ENCODE measurements at places on chromosomes 13 and 19. TPM values are rescaled to one million over a fixed set of nuclear protein-coding genes. Genes with fewer than 3 reads are reported as not detected.
A peak's percentile ranks its signal among the peaks of the same experiment; 100 is the strongest.

DNA sequence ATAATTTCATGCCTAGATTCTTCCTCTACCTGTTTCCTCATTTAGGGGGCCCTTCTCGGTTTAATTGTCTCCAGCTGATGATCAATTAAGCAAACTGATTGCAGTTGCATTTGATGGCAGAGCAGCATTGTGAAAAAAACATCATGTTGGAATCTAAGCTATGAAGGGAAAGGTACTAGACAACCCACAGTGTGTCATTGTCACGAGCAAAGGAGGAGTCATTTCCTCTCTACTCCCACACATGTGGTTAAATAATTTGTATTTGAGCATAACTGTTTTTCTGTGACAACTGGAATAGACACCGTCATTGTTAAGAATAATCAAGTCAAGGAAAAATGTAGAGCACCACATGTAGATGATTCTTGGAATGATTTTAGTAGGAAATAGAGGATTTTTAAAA lies 240.3 kb downstream of the DCT start:
- no peaks in the 10 kb centered on the region for H3K27me3 ChIP-seq
- peaks cover 42% of the 10 kb centered on the region for H3K4me1 ChIP-seq
- H3K27ac ChIP-seq: no peak overlapping the region
- no peaks in the 10 kb centered on the region for H3K36me3 ChIP-seq

The HRC gene
- not detected for total RNA-seq

The LGALS7 gene
- not detected for total RNA-seq

DNA sequence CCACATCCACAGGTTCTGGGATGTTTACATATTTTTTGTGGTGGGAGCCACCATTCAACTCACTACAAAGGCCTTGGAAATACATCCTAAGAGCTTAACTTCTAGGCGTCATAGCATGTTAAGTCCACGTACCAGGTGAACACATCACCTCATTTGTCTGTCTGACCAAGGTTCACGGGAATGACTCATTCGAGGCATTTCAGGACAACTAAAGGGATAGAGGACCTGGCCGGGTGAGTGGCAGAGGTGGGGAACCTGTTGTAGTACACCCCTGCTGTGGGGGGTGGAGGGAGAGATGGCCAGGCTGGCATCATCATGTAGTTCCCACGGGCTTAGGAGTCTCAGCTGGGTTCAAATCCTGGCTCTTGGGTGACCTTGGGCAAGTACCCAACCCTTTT lies 51.5 kb downstream of the BICRA start:
- DNase-seq: no peak
- H3K4me1 ChIP-seq: peaks cover 10% of the 10 kb centered on the region
- no peak overlapping the region for H3K27ac ChIP-seq
- no peak overlapping the region for H3K4me3 ChIP-seq
- no peaks in the 10 kb centered on the region for H3K36me3 ChIP-seq

- no peaks in the 10 kb centered on the region for H3K27me3 ChIP-seq
- H3K4me3 ChIP-seq: peak within 1 kb of the TSS; percentile 83
Measured at GRCh38 chr19:44891016-44891882, at the start of gene TOMM40. Gene TOMM40, plus strand, starts transcription at chr19:44891254. Its CDS starts 162 bp downstream, at chr19:44891416.

DNA sequence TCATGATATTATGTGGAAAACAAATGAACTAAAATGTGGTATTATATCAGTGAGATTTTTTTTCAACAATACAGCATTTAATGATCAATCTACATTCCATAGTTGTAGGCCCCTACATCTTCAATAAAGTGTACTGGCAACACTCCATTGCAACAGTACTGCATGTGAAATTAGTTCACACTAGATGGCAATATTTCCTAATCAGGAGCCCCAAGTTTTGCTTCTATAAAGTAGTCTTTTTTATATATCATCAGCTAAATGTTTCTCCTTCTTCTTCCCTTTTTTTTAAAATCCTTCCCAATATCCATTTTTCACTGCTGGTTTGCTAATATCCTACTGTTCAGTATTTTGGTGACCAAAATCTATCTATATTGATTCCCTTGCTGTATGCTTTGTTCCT lies 528.3 kb upstream of the ATXN8OS start:
- no peaks in the 10 kb centered on the region for H3K36me3 ChIP-seq
- H3K4me3 ChIP-seq: no peak overlapping the region
- H3K27ac ChIP-seq: no peak overlapping the region
- DNase-seq: no peak
- no peaks in the 10 kb centered on the region for H3K4me1 ChIP-seq

The GPC5 gene
- 0.14 TPM for total RNA-seq

The ZNF541 gene
- 0.69 TPM for total RNA-seq

DNA sequence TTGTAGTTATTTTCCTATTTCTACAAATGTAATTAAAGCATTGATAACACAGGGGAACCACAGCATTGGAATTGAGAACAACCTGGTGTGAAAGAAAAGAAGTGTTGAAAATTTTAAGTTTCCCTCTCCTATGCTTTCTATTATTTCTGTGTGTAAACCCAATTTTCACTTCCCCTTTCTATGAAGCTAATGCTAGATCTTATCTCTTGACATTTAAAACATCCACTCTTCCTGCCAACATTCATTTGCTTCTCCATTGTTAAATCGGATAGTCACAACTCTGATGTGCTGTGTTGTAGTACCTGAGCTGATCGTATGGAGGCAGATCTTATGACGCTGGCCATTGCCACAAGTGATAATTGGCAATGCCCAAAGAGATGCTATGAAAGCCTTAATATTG lies 203.0 kb downstream of the ITGBL1 start:
- H3K4me1 ChIP-seq: no peaks in the 10 kb centered on the region
- H3K27me3 ChIP-seq: no peaks in the 10 kb centered on the region
- H3K27ac ChIP-seq: no peak overlapping the region
- no peak overlapping the region for H3K4me3 ChIP-seq
- DNase-seq: no peak

- H3K36me3 ChIP-seq: no peaks in the 10 kb centered on the region
- no peak overlapping the region for H3K27ac ChIP-seq
- H3K27me3 ChIP-seq: no peaks in the 10 kb centered on the region
- no peak for DNase-seq
- H3K4me3 ChIP-seq: no peak overlapping the region
- H3K4me1 ChIP-seq: no peaks in the 10 kb centered on the region
Measured at GRCh38 chr13:91934354-91934753, 535.9 kb downstream of the GPC5 start.

GRCh38 chr13:27353708-27354107 lies 70.7 kb upstream of the GTF3A start:
- peak overlapping the region; percentile 80 for H3K4me3 ChIP-seq
- H3K36me3 ChIP-seq: peaks cover 3% of the 10 kb centered on the region
- H3K27ac ChIP-seq: peak overlapping the region; percentile 30
- DNase-seq: no peak
- no peaks in the 10 kb centered on the region for H3K27me3 ChIP-seq
- peaks cover 18% of the 10 kb centered on the region for H3K4me1 ChIP-seq

- DNase-seq: no peak
- H3K27me3 ChIP-seq: no peaks in the 10 kb centered on the region
- no peaks in the 10 kb centered on the region for H3K4me1 ChIP-seq
- no peak overlapping the region for H3K4me3 ChIP-seq
- H3K36me3 ChIP-seq: peaks cover 21% of the 10 kb centered on the region
Measured at GRCh38 chr13:111315347-111315995, 5.0 kb upstream of the TEX29 start.

GRCh38 chr19:35783469-35784434 lies 8.4 kb downstream of the ARHGAP33 start:
- H3K27ac ChIP-seq: no peak overlapping the region
- DNase-seq: no peak
- H3K27me3 ChIP-seq: no peaks in the 10 kb centered on the region

- no peak overlapping the region for H3K4me3 ChIP-seq
- DNase-seq: no peak
- no peaks in the 10 kb centered on the region for H3K36me3 ChIP-seq
- H3K27me3 ChIP-seq: peaks cover 29% of the 10 kb centered on the region
- H3K4me1 ChIP-seq: no peaks in the 10 kb centered on the region
- no peak overlapping the region for H3K27ac ChIP-seq
Measured at GRCh38 chr13:33109801-33110200, 93.6 kb downstream of the KL start.

DNA sequence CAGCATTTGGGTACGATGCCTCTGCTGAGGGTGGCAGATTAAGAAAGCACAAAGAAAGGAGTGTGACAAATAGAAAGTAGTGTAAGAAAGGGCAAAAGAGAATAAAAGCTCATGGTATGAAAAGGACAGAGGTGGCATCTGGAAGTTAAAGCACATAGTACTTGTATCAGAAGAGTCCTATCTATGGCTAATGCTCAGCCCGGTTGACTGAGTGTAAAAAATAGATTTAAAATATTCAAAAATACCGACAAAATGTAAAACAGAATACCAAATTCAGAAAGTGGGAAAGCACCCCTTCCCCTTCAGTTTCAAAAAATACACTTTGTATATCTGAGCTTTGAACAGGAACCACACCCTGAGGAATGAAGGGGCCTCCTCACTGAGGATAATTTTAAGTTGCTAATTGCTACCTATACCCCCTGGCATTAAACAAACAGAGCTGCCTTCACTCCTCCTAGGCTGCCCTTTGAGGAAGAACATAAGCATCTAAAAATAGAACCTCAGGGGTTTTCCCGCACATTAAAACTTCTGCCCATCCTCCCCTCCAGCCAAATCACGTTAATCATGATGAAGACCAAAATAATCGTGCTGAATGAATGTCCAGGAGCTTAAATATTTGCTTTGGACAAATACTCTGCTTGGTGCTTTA lies 43.3 kb downstream of the DLEU7 start:
- H3K27me3 ChIP-seq: no peaks in the 10 kb centered on the region
- peaks cover 13% of the 10 kb centered on the region for H3K4me1 ChIP-seq
- no peak for DNase-seq
- no peak overlapping the region for H3K27ac ChIP-seq
- no peaks in the 10 kb centered on the region for H3K36me3 ChIP-seq

The TJP3 gene
- 1.7 TPM for total RNA-seq

GRCh38 chr13:66224663-66225062 lies 1005.5 kb downstream of the PCDH9 start:
- no peak overlapping the region for H3K4me3 ChIP-seq
- DNase-seq: no peak
- H3K27me3 ChIP-seq: no peaks in the 10 kb centered on the region
- H3K4me1 ChIP-seq: no peaks in the 10 kb centered on the region

The HIF3A gene
- not detected for total RNA-seq

Data from activated T-cell treated with anti-CD3 and anti-CD28 coated beads, Interleukin-2, amount 50 U/mL, for 72 hours (primary cell).